ENCODE measurements at places on chromosomes 5 and 9.
A peak's percentile ranks its signal among the peaks of the same experiment; 100 is the strongest.

DNA sequence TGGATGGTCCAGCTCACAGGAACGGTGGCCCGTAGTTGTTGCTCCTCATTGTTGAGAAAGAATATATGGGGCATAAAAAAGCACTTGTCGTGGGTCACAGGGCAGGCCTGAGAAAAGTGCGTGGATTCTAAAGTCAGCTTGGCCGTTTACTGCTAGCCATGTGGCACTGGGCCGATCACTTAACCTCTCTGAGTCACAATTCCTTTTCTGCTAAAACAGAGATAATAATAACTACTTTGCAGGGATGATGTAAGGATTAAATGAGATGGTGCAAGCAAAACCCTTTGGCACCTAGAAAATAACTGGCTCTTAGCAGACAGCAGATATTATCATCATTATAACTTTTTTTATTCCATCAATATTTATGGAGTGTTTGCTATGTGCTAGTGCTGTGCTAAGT is 579.7 kb downstream of the CCDC171 start:
- DNase-seq, result no peak

GRCh38 chr5:113090336-113091106 is 113.9 kb downstream of the DCP2 start:
- peak; percentile 26 for DNase-seq

GRCh38 chr9:80883826-80884579 is 805.3 kb downstream of the TLE1 start:
- DNase-seq, result no peak

DNA sequence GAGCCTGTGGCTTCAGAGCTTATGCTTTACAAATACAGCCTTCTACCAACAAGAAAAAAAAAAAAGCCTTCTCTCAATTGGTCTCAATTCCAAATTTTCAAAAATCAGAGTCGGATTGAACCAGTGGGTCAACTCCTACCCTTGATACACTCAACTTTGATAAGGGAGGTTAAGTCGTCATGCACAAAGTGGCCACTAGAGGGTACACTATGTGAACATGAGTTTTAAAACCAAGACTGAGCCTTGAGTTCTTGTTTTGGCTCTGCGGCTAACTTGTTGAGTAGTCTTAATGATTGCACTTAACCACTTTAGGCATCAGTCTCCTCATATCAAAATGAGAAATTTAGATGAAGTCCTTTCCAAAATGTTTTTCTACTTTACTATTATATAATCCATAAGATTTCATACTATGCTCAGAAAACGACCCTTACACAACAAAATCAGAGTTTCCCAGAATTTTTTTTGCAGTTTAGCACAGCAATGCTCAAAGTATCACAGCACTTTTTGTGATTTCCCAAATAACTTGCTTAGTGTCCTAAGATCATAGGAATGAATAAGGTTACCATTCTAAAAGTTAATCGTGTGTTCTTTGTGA is 92.9 kb upstream of the MTAP start:
- DNase-seq, result peak; percentile 14

GRCh38 chr9:33166231-33167083 is 679 bp downstream of the B4GALT1 start:
- peak; percentile 66 for DNase-seq

- DNase-seq, result no peak
These were observed 62.7 kb downstream of the ST8SIA4 start for GRCh38 chr5:100840370-100840769.

- DNase-seq, result no peak
These were observed 178.3 kb downstream of the AOPEP start for GRCh38 chr9:94904806-94905205.

DNA sequence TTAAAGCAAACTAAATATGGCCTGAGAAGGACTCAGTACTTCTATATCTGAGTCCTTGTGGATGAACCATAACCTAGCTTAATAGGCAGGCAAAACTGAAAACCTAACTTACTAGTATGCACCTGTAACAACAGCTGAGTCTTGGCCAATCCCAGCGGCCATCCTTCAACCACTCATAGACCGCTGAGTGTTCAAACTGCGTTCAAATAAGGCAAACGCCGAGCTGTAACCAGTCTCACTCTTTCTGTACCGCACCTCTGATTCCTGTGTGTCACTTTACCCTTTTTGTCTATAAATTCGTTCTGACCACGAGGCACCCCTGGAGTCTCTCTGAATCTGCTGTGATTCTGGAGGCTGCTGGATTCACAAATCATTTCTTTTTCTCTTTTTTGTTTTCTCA is 170.5 kb downstream of the COL23A1 start:
- DNase-seq, result peak; percentile 27

GRCh38 chr9:130396581-130396980 is 48.2 kb upstream of the ASS1 start:
- no peak for DNase-seq

All from kidney (tissue), 22 donors.